ENCODE measurements at places on chromosomes 2 and 18.

GRCh38 chr18:45339810-45340550, 275.3 kb upstream of the SLC14A2 start:
- no peaks in the 10 kb centered on the region for H3K36me3 ChIP-seq
- no peak for DNase-seq

GRCh38 chr2:226122041-226122440, 677.6 kb downstream of the IRS1 start:
- no peaks in the 10 kb centered on the region for H3K36me3 ChIP-seq
- no peak overlapping the region for H3K4me3 ChIP-seq
- H3K27ac ChIP-seq: no peak overlapping the region

DNA sequence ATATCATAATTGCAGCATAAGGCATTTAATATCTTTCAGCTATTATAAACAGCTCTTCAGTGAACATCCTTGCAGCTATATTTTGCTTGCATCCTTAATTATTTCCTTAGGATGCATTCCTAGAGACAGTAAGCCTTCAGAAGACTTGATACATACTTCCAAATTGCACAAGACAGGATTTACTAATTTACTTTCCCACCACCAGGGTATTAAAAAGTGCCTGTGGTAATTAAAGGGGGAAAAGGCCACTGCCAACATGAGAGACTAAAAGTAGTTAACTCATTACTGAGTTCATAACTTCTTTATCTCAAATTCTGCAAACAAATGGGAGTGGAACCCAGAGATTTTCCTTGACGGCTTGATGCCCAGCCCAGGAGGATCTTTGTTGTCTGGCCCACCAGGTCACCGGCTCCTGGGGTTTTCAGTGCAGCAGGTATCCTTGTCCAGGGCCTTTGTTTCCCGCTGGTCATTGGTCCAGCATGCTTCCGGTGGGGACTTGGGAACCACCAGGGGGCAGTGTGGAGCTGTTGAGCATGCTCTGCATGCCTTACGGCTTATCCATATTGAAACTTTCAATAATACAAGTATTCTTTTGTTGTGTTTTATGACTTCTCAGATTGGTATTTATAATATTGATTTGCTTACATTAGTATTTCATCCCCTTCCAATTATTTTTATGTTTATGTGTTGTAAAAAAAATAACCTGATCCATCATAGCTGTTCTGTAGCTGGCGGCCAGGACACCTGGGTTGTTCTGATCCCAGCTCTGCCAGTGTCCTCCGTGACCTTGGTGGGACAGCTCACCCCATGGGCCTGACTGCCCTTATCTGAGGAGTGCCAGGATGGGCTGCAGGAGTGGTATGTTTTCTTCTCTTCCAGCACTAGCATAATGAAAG, 61.4 kb downstream of the TGOLN2 start:
- H3K27ac ChIP-seq: no peak overlapping the region
- no peaks in the 10 kb centered on the region for H3K4me1 ChIP-seq
- no peaks in the 10 kb centered on the region for H3K36me3 ChIP-seq
- peak; percentile 87 for DNase-seq
- H3K27me3 ChIP-seq: peaks cover 5% of the 10 kb centered on the region
- H3K4me3 ChIP-seq: no peak overlapping the region

GRCh38 chr2:131033786-131034121, 59.5 kb downstream of the FAM168B start:
- peaks cover 15% of the 10 kb centered on the region for H3K27me3 ChIP-seq
- H3K27ac ChIP-seq: no peak overlapping the region
- H3K36me3 ChIP-seq: no peaks in the 10 kb centered on the region
- H3K4me3 ChIP-seq: peak overlapping the region; percentile 38
- H3K4me1 ChIP-seq: peaks cover 3% of the 10 kb centered on the region

DNA sequence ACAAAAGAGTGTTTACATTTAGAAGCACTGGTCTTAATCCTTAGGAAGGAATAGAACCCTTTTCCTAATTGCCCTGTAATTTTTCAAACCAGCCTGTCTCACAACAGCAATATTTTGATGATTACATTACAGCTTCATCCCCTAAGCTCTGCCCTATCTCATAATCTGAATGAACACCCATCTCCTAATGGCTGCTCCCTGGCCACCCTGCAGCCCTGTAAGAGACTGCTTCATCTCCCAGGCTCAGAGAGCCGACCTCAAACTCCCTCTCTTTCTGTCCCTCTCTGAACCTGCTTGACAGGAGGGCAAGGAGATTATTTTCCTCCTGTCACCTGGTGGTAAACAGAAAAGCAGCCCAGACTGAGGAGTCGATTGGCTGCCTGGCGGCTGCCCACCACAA, 107.8 kb downstream of the MAIP1 start:
- no peaks in the 10 kb centered on the region for H3K4me1 ChIP-seq
- peaks cover 18% of the 10 kb centered on the region for H3K27me3 ChIP-seq
- no peak for DNase-seq

DNA sequence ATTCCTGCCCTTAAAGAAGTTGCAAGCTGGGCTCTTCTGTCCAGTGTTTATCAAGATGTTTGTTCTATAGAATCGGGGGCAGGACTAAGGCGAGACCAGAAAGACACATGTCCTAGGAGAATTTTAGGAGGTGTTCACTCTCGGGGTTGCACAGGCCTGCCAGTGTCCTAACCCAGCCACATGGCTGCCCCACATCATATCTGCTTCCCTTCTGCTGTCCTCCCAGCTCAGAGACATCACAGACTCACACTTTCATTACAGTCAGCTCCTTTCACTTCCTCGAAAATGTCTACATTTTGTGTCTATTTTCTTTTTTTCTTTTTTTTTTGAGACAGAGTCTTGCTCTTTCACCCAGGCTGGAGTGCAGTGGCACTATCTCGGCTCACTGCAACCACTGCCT, 10.7 kb upstream of the MRO start:
- no peaks in the 10 kb centered on the region for H3K4me1 ChIP-seq
- H3K4me3 ChIP-seq: no peak overlapping the region
- H3K27me3 ChIP-seq: peaks cover 3% of the 10 kb centered on the region
- DNase-seq: no peak

DNA sequence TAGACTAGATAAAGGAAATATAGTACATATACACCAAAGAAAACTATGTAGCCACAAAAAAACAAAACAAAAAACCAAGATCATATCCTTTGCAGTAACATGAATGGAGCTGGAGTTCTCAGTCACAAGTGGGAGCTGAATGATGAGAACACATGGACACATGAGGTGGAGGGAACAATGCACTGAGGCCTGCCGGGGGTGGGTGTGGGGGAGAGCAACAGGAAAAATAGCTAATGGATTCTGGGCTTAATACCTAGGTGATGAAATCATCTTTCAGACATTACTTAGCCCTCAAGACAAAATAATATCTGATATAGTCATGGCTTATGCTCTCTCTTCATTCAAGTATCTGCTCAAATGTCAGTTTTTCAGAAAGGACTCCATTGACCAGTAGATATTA, 930.6 kb downstream of the LRP1B start:
- DNase-seq: no peak
- no peak overlapping the region for H3K4me3 ChIP-seq
- no peaks in the 10 kb centered on the region for H3K27me3 ChIP-seq
- no peak overlapping the region for H3K27ac ChIP-seq
- no peaks in the 10 kb centered on the region for H3K36me3 ChIP-seq

- no peaks in the 10 kb centered on the region for H3K36me3 ChIP-seq
- H3K27me3 ChIP-seq: peaks cover 3% of the 10 kb centered on the region
- H3K4me1 ChIP-seq: no peaks in the 10 kb centered on the region
- H3K27ac ChIP-seq: no peak overlapping the region
- no peak overlapping the region for H3K4me3 ChIP-seq
These were observed 468.7 kb upstream of the FANCL start for GRCh38 chr2:58709687-58710354.

DNA sequence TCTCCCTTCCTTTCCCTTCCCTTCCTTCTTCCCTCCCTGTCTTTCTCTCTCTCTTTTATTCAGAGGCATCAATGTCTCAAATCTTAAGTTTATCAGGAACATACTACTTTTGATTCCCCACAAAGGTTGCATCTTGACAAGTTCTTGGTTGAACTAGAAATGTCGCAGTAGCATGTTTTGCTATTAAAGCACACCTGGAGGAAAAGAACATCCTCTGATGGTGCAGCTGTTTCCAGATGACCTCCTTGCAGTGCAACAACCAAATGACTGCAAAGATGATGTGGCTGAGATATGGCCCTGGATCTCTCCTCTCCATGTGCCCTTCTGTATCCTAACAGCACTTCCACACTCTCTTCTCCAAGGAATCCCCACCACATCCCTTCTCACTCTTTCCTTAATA, 127.2 kb downstream of the SLC8A1 start:
- no peak for DNase-seq
- H3K27ac ChIP-seq: no peak overlapping the region
- no peak overlapping the region for H3K4me3 ChIP-seq
- no peaks in the 10 kb centered on the region for H3K4me1 ChIP-seq

GRCh38 chr2:101775636-101776035, 78.1 kb downstream of the MAP4K4 start:
- H3K27ac ChIP-seq: no peak overlapping the region
- H3K27me3 ChIP-seq: no peaks in the 10 kb centered on the region
- no peak for DNase-seq
- no peak overlapping the region for H3K4me3 ChIP-seq
- no peaks in the 10 kb centered on the region for H3K36me3 ChIP-seq

DNA sequence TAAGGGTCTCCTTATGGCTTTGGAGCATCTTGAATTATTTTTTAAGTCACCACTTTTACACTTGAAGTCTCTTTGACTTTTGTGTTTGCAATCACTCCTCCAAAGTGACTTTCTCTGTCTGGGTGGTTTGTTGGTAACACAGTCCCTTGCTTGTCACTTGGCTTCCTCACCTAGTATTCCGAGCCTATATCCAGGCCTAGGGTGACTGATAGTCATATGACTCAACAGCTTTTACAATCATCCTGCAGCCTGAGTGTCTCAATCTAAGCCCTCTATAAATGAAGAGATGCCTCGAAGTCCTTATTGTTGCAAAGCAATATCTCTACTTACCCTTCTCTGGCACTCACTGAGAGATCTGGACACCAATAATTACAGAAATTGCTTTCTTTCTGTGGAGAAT, 53.9 kb upstream of the SETBP1 start:
- DNase-seq: no peak
- H3K4me3 ChIP-seq: no peak overlapping the region
- no peaks in the 10 kb centered on the region for H3K27me3 ChIP-seq
- no peak overlapping the region for H3K27ac ChIP-seq

- DNase-seq: peak; percentile 72
- H3K27ac ChIP-seq: no peak overlapping the region
- peaks cover 26% of the 10 kb centered on the region for H3K27me3 ChIP-seq
- no peak overlapping the region for H3K4me3 ChIP-seq
- peaks cover 17% of the 10 kb centered on the region for H3K4me1 ChIP-seq
These were observed 49.3 kb downstream of the GREB1 start for GRCh38 chr2:11582862-11583752.

GRCh38 chr18:2905854-2906703, 59.3 kb downstream of the EMILIN2 start:
- DNase-seq: peak; percentile 68
- peak overlapping the region; percentile 86 for H3K27ac ChIP-seq
- H3K4me1 ChIP-seq: peaks cover 21% of the 10 kb centered on the region
- no peaks in the 10 kb centered on the region for H3K27me3 ChIP-seq

GRCh38 chr2:241149675-241149924, 328 bp upstream of the PASK start:
- peaks cover 7% of the 10 kb centered on the region for H3K36me3 ChIP-seq
- no peak for DNase-seq
- peak overlapping the region; percentile 79 for H3K27ac ChIP-seq
- peaks cover 55% of the 10 kb centered on the region for H3K4me1 ChIP-seq
- no peaks in the 10 kb centered on the region for H3K27me3 ChIP-seq

DNA sequence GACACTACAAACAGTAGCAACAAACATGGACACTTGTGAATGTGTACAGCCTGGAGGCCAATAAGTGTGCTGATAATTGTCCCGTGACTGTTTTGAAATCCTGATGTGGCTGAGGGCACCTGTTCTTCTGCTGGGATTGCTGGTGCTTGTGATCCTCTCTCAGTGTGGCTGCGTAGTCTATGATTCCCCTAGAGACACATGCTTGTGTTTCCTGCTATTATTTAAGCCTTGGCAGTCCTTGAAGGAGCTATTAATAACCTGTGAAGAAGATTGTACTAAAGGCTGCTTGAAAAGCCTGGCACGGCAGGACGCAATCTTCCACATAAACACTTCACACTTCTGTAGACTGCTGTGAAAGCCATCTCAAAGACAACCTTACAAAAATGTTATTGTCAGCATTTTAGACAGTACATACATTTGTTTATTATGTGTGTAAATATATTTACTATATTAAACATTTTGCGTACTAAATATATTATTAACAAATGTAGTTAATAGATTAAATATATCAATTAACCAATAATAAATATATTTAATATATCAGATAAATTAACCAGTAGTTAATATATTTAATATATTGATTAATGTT, 71.4 kb downstream of the GALR1 start:
- peaks cover 16% of the 10 kb centered on the region for H3K27me3 ChIP-seq
- no peaks in the 10 kb centered on the region for H3K4me1 ChIP-seq
- no peak overlapping the region for H3K27ac ChIP-seq
- H3K4me3 ChIP-seq: no peak overlapping the region
- no peak for DNase-seq
- H3K36me3 ChIP-seq: no peaks in the 10 kb centered on the region

- DNase-seq: no peak
These were observed 68.1 kb downstream of the STPG4 start for GRCh38 chr2:47087051-47087450.

- no peak overlapping the region for H3K4me3 ChIP-seq
- H3K4me1 ChIP-seq: peaks cover 8% of the 10 kb centered on the region
- peaks cover 2% of the 10 kb centered on the region for H3K27me3 ChIP-seq
- no peak for DNase-seq
- H3K36me3 ChIP-seq: no peaks in the 10 kb centered on the region
- no peak overlapping the region for H3K27ac ChIP-seq
These were observed 137.6 kb downstream of the BCL11A start for GRCh38 chr2:60415814-60416213.

- H3K4me3 ChIP-seq: no peak overlapping the region
- no peaks in the 10 kb centered on the region for H3K4me1 ChIP-seq
- H3K27me3 ChIP-seq: no peaks in the 10 kb centered on the region
- H3K36me3 ChIP-seq: no peaks in the 10 kb centered on the region
- H3K27ac ChIP-seq: no peak overlapping the region
- no peak for DNase-seq
These were observed 39.4 kb downstream of the SH2D6 start for GRCh38 chr2:85457877-85458316.

- H3K27me3 ChIP-seq: no peaks in the 10 kb centered on the region
- no peaks in the 10 kb centered on the region for H3K36me3 ChIP-seq
- H3K4me3 ChIP-seq: no peak overlapping the region
- H3K27ac ChIP-seq: no peak overlapping the region
- H3K4me1 ChIP-seq: no peaks in the 10 kb centered on the region
These were observed 260.6 kb upstream of the LINC00305 start for GRCh38 chr18:64409511-64409910.

DNA sequence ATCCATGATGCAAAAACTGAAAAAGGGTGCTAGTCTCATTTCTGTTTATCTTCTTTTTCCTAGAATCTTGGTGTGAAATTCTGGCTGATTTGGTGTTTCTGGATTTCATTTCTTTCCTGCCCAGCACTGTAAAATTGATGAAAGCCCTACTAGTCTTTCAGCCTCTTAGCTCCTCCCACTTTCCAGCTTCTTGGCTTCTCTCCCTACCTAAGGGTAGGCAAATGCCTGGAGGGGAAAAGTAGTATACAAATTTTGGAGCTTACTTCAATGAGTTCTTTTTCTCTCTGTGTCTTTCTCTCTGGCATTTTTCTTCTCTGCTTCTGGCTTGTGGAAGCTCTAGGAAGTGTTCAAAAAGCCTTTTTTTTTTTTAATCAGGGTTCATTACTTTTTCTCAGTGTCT, 160.5 kb downstream of the XIRP2 start:
- H3K27ac ChIP-seq: no peak overlapping the region
- DNase-seq: no peak
- H3K36me3 ChIP-seq: no peaks in the 10 kb centered on the region
- no peaks in the 10 kb centered on the region for H3K4me1 ChIP-seq
- no peaks in the 10 kb centered on the region for H3K27me3 ChIP-seq
- H3K4me3 ChIP-seq: no peak overlapping the region

Data from activated naive CD8-positive, alpha-beta T cell treated with anti-CD3 and anti-CD28 coated beads, Interleukin-2, amount 50 U/mL, for 24 hours (primary cell).